NK-92 treated with Interleukin-12 subunit alpha and Interleukin-12 subunit beta, amount 100 ng/mL, for 24 hours (cell line): ENCODE measurements at places on chromosomes 13 and 19.

GRCh38 chr13:96795670-96796069 is 198.6 kb downstream of the OXGR1 start:
- no peak for DNase-seq

- DNase-seq: no peak
Measured at GRCh38 chr19:5339950-5340636, 519 bp downstream of the PTPRS start.

DNA sequence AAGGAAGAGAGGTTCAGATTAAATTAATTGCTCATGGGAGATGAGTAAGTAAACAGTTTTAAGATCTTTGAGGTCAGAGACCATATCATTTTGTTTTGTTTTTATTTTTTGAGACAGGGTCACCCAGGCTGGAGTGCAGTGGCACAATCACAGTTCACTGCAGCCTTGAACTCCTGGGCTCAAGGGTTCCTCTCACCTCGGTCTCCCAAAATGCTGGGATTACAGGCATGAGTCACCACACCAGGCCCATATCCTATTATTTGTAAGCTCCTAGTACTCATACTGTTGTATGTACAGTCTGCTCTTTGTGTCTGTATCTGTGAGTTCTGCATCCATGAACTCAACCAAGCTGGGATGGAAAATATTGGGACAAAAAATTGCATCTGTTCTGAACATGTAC is 6.0 kb upstream of the RASL11A start:
- DNase-seq: no peak

- DNase-seq: no peak
Measured at GRCh38 chr19:46579361-46579879, 21.7 kb upstream of the CALM3 start.

DNA sequence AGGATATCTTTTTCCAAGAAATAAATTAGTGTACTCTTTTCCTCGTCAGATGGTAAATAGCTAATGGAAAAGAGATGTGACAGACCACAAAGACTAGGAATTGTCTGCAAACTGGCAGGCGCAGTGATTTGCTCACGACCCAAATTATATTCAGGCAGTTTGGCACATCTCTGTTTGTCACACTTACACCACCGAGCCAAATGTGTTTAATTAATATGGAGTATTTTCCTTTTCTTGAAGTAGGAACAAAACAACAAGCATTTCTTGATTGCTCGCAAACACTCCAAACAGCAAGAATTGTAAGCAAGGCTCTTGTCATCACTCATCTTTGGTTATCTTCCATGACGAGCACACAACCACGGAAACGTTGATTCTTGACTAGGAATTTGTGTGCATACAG is 884.2 kb downstream of the PCDH9 start:
- no peak for DNase-seq

GRCh38 chr13:38970380-38971051 is 20.1 kb downstream of the STOML3 start:
- DNase-seq: no peak

DNA sequence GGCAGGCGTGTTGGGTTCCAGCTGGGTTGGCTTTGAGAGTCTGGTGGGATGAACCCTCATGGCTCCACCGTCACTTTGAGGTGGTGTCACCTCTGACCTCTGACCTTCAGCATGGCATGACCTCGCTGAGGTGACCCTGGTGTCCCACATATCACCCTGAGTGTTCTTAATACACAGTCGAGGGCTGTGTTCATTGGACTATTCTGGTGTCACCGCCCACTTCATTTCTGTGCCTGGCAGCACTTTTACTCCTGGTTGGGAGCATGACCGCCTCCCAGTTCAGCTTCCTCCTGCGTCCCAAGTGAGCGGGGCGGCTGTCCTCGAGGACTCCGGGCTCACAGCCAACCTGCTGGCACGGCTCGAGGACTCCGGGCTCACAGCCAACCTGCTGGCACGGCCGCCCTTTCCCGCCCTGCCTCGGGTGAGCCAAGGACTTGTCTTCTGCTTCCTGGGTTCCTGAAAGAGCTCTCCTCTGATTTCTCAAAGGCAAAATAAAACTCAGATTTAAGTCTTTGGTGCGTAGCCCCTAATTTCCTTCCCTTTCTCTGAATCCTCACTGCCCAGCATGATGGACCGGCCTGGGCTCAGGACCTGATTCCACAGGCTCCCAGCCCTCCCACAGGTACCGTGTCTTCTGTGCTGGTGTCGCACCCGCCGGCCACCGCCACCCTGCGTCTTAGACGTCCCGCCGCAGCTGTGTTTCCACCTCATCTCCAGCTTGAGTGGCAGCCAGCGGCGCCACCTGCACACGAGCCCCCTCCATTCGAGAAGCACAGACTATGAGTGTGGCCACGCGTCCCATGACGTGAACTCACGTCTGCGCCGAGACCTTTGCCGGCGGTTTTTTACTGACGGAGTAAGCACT is 10.4 kb downstream of the ATP4B start:
- no peak for DNase-seq

- no peak for DNase-seq
Measured at GRCh38 chr13:113098162-113098732, 7.3 kb upstream of the F7 start.
